ENCODE measurements at places on chromosomes 2 and 18. TPM values are rescaled to one million over a fixed set of nuclear protein-coding genes. Genes with fewer than 3 reads are reported as not detected.

The DCTN1 gene
- total RNA-seq = 105 TPM

The ITGB6 gene
- not detected for total RNA-seq

DNA sequence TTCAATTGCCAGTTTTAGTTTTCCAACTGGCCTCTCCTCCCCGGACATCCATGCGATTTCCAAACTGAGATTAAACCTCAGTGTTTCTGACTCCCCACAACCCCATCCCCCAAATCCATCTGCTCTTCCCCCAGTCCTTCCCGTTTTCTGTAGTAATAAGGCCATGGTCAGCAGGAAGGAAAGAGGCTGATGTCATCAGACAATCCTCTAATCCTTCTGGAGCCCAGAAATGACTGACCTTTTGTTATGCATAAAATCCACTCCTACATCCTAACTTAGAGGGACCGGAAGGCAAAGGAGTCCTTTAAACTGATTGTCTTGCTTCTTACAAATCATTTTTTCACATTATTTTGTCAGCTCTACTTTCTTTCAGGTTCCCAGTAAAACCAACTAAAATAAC lies 155.8 kb downstream of the INO80D start:
- DNase-seq = no peak

The DTYMK gene
- total RNA-seq = 78.2 TPM

DNA sequence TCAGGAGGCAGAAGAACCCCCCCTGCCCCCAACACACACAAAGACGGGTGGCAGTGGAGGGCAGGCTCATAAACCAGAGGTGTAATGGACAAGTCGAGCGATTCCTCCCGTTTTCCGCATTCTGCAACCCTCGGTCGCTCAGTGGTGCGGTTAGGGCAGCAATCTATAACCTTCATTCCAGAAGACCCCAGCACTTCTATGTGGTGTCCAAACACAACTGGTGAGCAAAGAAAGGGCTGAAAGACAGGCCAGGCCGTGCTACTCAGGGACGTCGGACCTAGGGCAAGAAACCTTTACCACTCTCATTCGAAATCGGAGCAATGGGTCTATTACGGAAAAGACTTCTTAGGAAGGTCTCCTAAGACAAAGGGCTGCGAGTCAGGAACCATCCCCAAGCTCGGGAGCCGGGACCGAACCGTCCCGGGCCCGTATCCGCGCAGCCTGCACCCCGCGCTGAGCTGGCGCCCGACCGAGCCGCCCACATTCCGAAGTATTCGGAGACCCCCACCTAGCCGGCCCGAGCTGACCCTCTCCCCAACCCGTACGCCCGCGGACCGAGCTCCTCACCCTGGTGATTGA lies 568 bp downstream of the ARL5A start:
- peak; percentile 25 for DNase-seq

- DNase-seq = no peak
Measured at GRCh38 chr2:158917121-158917520, 51.3 kb upstream of the TANC1 start.

DNA sequence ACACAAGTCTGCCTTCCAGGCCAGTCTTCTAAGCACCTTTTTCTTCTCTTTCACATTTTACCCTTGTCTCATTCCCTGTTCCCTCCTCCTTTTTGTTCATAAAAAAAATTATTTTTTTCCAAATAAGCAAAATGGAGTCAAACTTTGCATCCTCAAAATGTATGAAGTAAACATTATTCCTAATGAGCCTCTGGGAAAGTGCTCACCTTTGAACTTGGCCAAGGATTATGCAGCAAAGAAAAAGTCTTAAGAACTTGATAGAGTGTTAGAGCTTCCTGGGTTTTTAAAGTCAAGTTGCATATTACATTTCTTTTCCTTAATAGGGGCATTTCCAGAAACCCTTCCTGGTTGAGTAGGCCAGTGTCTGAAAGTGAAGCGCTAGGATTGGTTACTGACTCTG lies 31.6 kb downstream of the EPAS1 start:
- no peak for DNase-seq

The PRSS56 gene
- total RNA-seq = not detected

DNA sequence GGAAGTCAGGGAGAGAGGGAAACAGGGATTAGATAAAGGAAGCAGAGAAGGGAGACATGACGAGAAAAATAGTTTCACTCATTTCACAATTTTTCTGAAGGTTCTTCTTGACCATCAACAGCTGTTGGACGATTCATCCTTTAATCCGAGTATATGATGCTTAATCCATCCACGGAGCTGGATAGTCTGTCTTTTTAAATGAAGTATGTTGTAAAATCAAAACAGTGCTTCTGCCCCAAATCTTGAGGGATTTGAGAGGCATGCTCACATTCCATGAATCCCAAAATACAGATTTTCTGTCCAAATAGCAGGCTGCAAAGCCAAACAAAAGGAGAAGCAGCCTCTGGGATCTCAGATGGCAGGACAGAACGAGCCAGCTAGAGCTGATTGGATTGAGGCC lies 47.5 kb downstream of the EPAS1 start:
- DNase-seq = no peak

DNA sequence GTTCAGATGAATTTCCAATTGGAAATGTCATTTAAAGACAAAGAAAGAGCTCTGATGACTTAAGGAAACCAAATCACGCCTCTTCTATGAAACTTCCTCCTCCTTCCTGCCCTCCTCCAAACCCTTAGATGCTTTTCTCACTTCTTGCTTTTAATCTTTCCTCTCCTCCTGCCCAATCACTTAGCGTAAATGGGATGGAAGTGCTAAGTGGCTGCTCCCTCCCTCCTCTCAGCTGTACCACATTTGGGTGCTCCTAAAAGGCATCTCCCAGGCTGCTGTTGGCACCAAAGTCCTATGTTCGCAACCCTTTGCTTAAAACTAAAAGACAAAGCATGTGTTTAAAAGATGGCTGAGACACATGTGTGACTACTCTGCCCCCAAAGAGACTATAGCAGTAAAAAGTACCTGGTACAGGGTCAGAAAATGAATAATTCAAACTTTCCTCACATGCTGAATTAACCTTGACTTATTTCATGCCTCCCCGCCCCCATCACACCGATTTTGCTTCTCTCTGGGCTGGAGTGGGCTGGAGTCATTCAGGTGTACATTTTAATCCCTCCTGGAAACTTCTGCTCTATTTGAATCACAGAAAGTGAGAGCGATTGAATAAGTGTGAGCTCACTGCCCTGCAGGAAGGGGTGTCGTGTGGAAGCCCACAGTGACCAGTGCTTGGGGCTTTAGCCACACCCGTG lies 59.2 kb upstream of the KLF7 start:
- no peak for DNase-seq

GRCh38 chr2:202090530-202090929 lies 17.5 kb downstream of the KIAA2012 start:
- no peak for DNase-seq

DNA sequence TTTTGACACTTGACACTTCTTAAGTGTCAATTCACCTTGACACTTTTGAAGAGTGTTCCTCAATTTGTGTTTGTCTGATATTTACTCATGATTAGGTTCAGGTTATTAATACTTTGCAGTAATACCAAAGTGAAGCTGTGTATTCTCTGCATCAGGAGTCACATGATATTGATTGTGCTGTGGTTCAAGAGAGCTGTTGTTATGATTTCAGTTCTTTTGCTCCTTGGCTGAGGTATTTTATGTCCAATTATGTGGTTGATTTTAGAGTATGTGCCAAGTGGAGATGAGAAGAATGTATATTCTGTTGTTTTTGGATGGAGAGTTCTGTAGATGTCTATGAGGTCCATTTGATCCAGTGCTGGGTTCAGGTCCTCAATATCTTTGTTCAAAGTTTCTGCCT lies 17.2 kb downstream of the EHBP1 start:
- DNase-seq = no peak

DNA sequence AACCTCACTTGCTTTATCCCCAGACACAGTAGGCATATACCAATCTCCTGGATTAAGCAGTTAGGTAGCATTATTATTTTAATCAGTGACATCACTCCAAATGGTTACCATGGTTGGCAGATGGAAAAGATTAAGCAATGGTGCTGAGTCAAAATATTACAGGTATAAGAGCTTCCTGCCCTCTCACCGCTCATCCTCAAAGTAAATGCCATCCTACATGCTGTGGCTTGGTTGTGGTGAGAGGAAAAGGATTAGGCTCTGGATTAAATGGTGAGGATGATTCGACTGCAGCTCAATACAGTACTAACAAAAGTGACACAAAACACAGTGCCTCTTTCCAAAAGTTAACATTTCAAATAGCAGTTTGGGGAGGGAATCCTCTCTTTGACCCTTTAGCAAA lies 108.9 kb upstream of the ACAA2 start:
- no peak for DNase-seq

The ABCB11 gene
- total RNA-seq = 0.66 TPM

The LINC00305 gene
- total RNA-seq = not detected

- DNase-seq = no peak
Measured at GRCh38 chr18:35174093-35174731, 66.6 kb upstream of the ZNF397 start.

DNA sequence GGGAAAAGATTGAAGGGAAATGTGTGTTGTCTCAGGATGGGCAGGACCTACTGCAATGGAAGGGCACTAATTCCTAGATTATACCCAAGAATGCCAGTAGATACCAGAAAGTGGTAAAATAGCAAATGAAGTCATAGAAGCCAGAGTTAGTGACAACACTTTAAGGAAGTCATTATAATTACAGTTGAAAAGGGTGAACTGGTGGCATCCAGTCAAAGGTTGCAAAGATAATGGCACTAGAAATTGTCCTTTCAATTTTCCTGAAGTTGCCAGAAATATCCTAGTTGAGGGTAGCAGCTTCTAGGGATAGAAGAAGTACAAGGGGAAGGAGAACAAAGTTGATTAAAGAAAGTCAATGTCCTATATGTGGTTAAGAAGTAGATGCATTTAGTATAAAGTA lies 68.8 kb upstream of the GLS start:
- no peak for DNase-seq

DNA sequence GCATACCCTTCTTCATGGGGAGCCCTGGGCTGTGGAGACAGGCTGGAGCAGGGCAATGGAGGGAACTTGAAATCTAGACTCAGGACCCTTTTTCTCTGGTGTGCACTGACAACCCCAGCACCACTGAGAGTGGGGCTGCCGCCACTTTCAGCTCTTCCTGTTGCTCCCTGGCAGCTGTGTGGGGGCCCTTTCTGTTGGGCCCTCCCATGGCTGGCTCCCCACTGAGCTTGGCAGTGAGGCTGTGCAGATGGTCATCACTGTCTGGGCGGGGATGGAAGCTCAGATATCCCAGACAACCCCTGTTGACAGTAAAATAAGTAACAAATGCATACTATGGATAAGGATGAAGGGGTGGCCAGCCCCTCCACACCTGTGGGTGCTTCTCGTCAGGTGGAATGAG lies 6.7 kb downstream of the MYO7B start:
- peak; percentile 11 for DNase-seq

The GDF7 gene
- 1.4 TPM for total RNA-seq

- no peak for DNase-seq
Measured at GRCh38 chr2:39685126-39685525, 19.4 kb downstream of the TMEM178A start.

DNA sequence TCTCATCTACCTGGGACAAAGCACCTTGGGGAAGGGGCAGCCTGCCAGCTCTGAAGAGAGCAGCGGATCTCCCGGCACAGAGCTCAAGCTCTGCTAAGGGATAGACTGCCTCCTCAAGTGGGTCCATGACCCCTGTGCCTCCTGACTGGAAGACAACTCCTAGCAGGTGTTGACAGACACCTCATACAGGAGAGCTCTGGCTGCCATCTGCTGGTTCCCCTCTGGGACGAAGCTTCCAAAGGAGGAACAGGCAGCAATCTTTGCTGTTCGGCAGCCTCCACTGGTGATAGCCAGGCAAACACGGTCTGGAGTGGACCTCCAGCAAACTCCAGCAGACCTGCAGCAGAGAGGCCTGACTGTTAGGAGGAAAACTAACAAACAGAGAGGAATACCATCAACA lies 549.9 kb upstream of the LRATD1 start:
- no peak for DNase-seq

- no peak for DNase-seq
Measured at GRCh38 chr18:68569936-68570335, 145.0 kb downstream of the TMX3 start.

The IDH1 gene
- 347 TPM for total RNA-seq

The SLC4A5 gene
- 0.90 TPM for total RNA-seq

GRCh38 chr2:149587950-149588487 lies 444 bp upstream of the MMADHC start:
- no peak for DNase-seq

The RFTN2 gene
- total RNA-seq = 3.4 TPM

- no peak for DNase-seq
Measured at GRCh38 chr2:239561446-239562001, 160.7 kb upstream of the HDAC4 start.

GRCh38 chr18:45774065-45774521 lies 50.1 kb downstream of the SLC14A1 start:
- DNase-seq = no peak

DNA sequence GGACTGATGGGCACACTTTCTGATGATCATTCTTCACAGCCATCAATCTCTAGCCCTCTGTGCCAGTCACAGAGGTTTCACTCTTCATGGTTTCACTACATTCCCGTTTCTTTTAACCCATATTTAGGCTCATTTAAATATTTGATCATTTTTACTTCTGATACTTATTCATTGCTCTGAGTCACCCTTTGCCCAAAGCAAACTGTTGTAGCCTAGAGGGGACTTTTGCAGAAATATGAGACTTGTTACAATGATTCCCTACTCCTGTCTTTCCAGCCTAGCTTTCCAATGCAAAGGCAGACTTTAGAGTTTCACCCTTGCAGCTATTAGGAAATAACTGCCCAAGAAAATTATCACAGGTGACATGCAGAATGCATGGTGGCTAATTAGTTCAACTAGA lies 444.2 kb downstream of the PTPRM start:
- DNase-seq = no peak

The ASPRV1 gene
- total RNA-seq = 0.90 TPM

- no peak for DNase-seq
Measured at GRCh38 chr2:169572189-169572588, 1.5 kb downstream of the FASTKD1 start.

- no peak for DNase-seq
Measured at GRCh38 chr2:29496198-29496597, 381.0 kb downstream of the CLIP4 start.

GRCh38 chr18:45412577-45412976 lies 202.7 kb upstream of the SLC14A2 start:
- DNase-seq = no peak

DNA sequence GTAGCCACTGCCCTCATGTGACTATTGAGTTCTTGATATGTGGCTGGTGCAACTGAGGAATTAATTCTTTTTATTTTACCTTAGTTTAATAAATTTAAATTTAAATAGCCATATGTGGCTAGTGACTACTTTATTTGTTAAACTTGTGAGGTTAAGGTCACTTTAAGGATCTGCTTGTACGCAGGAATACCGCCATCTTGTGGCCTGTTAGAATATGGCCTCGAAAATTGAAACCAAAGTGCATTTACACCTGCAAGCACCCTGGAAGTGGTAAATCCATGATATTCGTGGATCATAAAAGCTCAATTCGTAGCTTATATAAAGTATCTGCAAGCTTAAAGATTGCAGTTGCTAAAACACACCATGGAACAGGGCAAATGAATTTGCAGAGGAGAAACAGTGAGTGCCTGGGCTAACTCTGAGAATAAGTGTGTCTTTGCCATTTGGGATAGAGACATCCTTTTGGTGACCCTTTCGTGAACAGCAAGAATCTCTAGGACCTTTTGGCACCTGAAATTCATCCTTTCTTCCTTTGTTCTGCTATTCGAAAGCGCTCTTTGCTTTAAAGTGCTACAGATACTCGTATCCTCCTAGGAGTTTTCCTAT lies 59.9 kb upstream of the REG3A start:
- peak; percentile 17 for DNase-seq

The OSBPL6 gene
- 9.2 TPM for total RNA-seq

- no peak for DNase-seq
Measured at GRCh38 chr2:8115456-8115855, 566.4 kb upstream of the ID2 start.

- DNase-seq = no peak
Measured at GRCh38 chr2:111973701-111974100, 75.3 kb downstream of the MERTK start.
